NCI-H526 treated with DMSO at 0.1 percent for 48 hours (cell line): ENCODE measurements at places on chromosomes 2 and 18.

DNA sequence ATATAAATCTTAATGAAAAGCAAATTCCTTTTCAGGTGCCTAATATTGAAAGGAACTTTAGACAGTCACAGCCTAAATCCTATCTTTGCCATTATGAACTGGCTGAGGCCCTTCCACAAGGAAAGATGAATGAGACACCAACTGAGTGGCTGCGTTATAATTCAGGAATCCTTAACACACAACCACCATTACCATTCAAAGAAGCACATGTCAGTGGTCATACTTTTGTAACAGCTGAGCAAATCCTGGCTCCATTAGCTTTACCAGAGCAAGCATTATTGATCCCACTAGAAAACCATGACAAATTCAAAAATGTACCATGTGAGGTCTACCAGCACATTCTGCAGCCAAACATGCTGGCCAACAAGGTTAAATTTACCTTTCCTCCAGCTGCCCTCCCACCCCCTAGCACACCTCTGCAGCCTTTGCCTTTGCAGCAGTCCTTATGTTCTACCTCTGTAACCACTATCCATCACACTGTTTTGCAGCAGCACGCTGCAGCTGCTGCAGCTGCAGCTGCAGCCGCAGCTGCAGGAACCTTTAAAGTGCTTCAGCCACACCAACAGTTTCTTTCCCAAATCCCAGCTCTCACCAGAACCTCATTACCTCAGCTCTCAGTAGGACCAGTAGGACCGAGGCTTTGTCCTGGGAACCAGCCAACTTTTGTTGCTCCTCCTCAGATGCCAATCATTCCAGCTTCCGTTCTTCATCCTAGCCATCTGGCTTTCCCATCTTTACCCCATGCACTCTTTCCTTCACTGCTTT lies 340.1 kb downstream of the ZNF804A start:
- no peak for DNase-seq

DNA sequence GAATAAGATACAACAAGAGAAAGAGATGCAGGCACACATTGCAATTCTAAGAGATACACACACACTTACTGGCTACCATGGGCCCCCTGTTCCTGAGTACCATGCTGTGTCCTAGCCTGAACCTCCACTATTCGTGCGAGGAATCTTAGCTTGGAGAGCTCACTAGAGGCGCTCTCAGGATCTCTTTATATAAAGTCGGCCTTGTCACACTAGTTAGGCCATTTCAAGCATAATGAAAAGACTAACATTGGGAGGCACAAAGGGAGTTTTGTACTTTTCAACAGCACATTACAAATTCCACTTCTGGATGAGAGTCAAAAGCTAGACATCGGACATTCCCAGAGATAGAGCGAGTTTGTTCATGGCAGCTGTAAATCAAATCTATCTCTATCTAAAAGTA lies 365.2 kb downstream of the DSEL start:
- no peak for DNase-seq

DNA sequence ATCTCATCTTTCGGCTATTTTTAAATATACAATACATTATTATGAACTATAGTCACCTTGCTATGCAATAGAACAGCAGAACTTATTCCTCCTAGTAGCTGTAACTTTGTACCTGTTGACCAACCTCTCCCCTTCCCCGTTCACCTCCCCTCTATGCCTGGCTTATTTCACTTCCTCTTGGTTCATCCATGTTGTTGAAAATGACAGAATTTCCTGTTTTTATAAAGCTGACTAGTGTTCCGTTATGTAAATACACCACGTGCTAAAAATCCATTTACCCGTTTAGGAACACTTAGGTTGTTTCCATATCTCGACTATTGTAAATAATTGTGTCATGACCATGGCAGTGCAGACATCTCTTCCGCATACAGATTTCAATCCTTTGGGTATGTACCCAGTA lies 10.3 kb downstream of the ALPI start:
- DNase-seq = no peak

DNA sequence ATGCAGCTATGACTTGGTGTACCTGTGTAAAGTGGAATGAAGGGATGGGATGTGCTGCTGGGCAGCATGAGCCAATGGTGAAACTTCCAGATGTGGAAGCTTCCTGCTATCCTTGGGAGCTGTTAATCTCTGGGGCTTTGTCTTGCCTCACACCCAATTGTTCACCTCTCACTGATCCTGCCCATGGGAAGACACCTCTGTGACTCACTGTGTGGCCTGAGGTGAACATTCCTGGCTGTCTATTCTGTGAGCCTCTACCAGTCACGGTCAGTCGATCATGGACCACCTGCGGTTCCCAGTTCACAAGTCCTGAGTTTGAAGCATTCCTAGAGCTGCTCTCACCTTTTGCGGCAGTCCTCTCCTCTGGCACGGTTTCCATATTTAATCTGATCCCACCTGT lies 12.1 kb downstream of the NEURL3 start:
- DNase-seq = no peak

GRCh38 chr2:177595126-177595845 lies 202.7 kb downstream of the AGPS start:
- no peak for DNase-seq

DNA sequence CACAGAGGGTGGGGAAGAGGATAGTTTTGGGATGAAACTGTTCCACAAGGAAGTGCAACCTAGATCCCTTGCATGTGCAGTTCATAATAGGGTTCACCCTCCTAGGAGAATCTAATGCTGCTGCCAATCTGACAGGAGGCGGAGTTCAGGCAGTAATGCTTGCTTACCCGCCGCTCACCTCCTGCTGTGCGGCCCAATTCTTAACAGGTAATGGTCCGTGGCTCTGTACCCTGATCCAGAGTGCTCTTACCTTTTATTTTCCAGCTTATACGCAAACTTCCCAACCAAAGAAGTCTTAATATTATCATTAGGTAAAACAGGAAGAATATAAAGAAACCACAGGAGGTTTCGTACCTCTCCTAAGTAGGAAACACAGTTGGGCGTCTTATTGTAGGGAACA lies 82.7 kb upstream of the CD302 start:
- no peak for DNase-seq
